Hematopoietic multipotent progenitor cell treated with erythropoietin and hydrocortisone succinate and interleukin-3 and kit ligand, for 8 days (in vitro differentiated cells): ENCODE measurements at places on chromosomes 1 and 21.

- DNase-seq, result no peak
Measured at GRCh38 chr1:9840176-9840575, 16.4 kb upstream of the CLSTN1 start.

GRCh38 chr1:51515312-51515960 lies 3.6 kb downstream of the EPS15 start:
- DNase-seq, result peak; percentile 41

DNA sequence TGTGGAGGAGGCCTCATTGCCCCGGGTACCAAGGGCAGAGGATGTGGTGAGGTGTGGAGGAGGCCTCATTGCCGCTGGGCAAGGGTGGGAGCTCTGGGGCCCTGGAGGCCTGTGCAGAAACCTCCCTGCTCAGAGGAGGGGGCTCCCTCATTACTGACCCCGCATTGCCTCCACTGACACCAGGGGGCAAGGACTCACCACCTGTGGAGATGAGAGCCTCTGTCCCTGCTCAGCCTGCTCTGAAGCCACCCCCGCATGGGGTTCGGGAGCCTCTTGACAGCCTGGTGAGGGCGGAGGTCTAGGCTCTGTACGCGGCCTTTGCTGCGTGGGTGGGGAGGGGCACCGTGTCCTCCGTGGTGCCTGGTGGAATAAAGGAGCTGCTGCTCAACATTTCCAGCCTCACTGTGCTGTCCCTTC lies 95.0 kb upstream of the COL6A1 start:
- no peak for DNase-seq

- DNase-seq, result no peak
Measured at GRCh38 chr1:17108360-17108759, 10.9 kb downstream of the PADI2 start.

GRCh38 chr1:222817529-222817928 lies 2.7 kb downstream of the DISP1 start:
- DNase-seq, result no peak

- DNase-seq, result no peak
Measured at GRCh38 chr1:185305419-185305818, 11.6 kb downstream of the IVNS1ABP start.

GRCh38 chr21:44724196-44724595 lies 12.8 kb upstream of the TSPEAR start:
- DNase-seq, result no peak

GRCh38 chr1:33473900-33474299 lies 1.5 kb downstream of the ZSCAN20 start:
- no peak for DNase-seq

DNA sequence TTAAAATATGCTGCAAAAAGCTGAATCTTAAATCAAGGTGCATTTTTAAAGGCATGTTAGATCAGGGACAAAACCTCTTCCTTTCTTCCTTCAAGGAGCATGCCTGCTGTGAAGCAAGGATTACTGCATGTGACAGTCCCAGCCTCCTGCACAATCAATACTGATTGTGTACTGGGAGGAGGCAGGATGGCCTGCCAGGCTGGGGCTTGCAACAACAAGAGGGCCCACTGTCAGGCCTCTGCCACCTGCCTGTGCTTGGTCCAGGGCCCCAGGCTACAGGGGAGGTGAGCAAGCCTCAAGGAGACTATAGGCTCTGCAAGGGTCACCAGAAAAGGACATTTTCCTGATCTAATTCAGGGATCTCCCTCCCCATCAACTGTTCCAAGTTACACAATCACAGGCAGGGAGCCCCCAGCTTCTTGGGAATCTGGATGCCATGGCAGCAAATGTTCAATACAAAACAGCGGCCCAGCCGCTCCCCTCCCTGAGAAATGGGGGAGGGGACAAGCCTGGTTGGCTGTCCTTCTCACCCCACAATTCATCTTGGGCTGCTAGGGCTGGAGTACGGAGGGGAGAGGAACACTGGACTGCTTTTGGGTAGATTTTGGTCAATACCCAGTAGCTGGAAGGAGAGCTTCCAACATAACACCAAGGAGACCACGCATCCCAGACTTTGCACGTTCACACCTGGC lies 76.7 kb downstream of the SSBP3 start:
- DNase-seq, result no peak

- DNase-seq, result no peak
Measured at GRCh38 chr1:33661811-33662454, 189.5 kb downstream of the ZSCAN20 start.

DNA sequence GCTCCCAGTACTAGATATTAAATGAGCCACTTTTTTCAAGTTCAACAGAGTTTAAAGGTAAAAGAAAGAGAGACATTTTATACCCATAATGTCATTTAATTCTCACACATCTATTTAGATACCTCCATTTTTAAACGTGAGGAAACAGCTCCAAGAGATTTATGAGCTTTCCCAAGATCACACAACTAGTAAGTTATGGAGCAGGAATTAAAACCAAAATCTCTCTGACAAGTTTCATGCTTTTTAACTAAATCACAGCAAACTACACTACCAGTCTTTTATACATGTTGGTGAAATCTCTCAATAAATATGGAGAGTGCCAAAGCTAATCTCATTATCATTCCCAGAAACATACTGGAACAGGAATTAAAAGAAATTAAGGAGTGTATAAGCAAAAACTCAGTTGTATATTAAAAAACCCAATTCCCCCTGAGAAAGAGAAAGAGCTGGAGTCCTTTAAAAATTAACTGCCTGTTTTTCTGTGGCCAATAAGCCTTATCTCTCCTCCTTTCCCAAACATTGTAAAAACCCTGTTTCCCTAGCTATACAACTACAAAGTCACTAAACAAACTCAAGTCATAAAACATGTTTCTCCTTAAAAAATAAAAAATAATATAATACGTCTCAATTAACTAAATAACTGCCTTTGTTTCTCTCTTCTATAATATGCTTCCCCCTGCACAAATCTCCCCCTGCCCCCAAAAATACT lies 26.7 kb upstream of the THEM4 start:
- DNase-seq, result no peak

- DNase-seq, result no peak
Measured at GRCh38 chr1:161223805-161224694, 622 bp upstream of the APOA2 start.

DNA sequence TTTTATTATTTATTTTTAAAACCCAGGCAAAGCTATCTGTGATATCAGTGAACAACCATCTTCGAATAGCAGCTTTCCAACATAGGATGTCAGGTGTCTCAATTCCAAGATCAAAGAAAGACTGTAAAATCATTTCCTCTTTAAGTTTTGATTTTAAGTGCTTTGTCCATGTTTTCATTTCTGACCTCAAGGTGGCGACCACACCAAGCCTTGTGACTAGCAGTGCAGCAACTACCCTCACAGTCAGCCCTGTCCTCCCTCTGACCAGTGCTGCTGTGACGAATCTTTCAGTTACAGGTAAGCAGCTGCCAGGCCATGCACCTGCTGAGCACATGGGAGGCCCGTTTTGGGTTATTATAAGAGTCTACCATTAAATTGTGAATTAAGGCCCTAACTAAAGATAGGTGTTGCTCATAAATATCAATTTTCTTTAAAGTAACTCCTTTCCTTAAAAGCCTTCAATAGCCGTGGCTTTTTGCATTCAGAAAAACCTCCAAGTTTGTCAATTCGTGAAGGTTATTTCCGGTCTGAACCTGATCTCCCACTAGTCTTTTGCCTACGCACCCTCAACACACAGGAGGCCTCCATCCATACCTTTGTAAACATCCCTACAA lies 117.0 kb downstream of the CD247 start:
- peak; percentile 50 for DNase-seq

DNA sequence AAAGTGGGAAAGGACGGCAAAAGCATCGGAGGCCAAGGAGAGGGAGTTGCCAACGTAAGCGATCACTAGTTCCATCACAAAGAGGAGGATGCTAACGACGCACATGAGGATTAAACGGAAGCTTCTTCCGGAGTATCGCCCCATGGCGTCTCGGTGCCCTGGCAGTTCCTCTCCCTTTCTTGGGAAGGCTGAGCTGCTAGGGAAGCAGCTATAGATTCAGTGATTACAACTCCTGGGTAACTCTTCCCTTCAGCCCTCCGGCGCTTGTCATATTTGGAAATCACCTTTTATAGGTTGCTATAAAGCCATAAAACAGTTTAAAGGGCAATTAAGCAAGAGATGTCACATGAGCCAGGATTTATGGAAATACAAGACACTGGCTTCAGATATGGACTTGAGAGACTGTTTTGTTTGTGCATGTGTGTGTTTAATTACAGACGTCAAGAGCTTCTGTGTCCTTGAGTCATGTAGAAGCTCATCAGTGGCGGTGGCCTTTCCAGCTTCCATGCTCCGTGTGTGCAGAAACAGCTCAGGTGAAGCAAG lies 30.6 kb upstream of the SLC30A10 start:
- no peak for DNase-seq

GRCh38 chr1:186102547-186103148 lies 272.4 kb downstream of the TPR start:
- peak; percentile 24 for DNase-seq

DNA sequence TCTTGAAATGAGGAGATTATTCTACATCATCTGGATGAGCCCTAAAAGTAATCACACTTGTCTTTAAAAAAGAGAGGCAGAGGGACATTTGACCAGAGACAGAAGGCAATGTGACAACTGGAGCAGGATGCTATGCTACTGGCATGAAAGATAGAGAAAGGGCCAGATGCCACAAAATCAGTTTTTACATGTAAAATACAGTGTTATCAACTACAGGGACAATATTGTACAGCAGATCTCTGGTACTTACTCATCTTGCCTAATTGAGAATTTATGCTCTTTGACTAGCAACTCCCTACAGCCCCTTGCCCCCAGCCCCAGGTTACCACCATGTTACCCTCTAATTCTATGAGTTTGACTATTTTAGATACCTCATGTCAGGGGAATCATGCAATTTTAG lies 633.4 kb downstream of the LTN1 start:
- no peak for DNase-seq

DNA sequence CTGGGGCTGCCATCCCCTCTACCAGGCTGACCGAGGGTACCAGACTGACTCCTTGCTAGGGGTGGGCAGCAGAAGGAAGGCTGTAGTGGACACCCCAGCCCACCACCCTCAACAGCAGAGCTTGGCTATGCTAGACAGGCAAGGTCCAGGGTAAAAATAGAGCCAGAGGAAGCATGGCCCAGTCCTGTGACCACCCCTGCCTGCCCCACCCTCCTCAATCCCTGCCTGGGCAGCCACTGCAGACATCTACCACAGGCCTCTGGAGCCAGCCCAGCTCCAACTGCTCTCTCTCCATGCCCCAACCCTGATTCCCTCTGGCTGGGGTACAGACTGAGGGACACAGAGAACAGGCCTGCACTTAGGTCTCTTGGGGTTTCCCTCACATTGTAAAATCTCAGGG lies 1.7 kb downstream of the S100A1 start:
- no peak for DNase-seq

DNA sequence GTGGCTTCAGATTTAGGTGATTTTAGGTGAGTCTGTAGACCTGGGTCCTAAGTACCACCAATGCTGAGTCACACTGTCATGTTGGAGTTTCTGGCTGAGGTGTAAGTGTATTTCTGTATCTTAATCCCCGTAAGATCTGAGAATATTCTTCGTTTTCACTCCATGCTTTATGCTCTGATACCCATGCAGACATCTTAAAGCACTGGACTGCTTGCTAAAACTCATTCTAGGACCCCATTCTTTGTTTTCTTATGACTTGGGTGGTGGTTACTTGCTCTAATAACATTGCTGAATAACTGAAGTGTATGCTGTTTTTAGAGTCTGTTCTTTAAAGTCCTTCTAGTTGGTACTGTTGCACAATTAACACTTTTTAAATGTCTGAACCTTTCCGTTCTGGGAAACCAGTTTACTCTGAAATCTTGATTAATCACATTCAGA lies 36.6 kb downstream of the CDC42 start:
- DNase-seq, result no peak

DNA sequence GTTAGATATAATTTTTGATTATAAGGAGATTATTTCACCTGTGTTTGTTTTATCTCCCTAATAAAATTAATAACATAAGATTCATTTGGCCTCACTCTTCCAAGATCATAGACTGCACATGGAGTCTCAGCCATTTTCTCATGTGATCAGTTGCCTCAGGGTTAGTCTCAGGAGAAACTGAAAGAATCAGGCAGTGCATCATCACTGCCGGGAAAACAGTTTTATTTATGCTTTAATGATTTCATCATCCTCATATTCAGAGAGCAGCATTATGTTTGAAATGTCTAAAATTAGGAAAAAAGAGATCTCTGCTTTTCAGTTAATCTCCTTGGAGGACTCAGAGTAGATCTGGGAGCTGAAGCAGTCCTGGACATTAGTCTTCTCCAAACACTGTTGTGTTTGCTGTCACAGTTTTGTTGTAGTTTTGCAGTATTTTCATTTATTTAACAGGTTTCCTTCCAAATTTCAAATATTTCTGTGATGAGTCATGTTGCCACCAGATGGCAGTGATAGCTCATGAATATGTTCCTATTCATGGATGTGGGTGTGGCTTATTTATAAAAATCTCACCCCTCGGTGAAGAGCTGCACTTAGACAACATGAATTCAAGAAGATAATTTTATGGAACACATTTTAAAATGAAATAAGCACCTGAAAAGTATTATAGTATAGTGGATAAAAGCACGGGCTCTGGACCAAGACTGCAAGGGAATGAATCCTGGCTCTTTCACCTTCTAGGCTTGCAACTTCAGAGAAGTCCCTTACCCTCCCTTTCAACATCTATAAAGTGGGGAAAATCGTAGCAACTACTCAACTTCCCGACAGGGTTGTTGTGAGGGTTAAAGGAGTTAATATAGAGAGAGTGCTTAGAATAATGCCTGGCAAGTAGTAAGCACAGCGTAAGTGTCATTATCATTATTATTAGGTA lies 31.2 kb downstream of the CHD1L start:
- DNase-seq, result peak; percentile 78

GRCh38 chr1:156268336-156268735 lies 14.3 kb downstream of the SMG5 start:
- DNase-seq, result no peak

DNA sequence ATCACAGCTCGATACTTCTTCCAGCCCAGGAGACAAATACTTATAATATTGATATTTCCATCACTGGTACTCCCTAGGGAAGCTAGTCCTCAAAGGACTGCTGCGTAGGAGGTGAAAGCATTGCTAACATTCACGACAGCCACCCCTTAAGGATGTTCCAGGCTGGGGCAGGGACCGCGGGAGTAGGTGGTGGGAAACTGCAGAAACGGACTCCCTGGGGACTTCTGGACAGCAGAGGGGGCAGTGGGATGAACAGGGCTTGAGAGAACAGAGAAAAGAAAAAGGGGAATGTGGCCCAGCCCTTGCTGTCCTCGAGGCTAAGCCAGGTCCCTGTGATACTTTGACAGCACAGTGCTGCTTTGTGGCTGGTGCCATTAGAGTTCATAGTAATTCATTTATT lies 108.0 kb downstream of the HMGB4 start:
- no peak for DNase-seq
